Ovary (tissue), 10 donors: ENCODE measurements at places on chromosomes 1 and 21. TPM values are rescaled to one million over a fixed set of nuclear protein-coding genes. Genes with fewer than 3 reads are reported as not detected.

- DNase-seq, result no peak
- no peak overlapping the region for H3K4me3 ChIP-seq
- no peaks in the 10 kb centered on the region for H3K27me3 ChIP-seq
Observed at GRCh38 chr21:42150474-42151085, 68.4 kb upstream of the ABCG1 start.

The TRMT1L gene
- total RNA-seq, result 20.2 TPM

The AP4B1 gene
- 23.3 TPM for total RNA-seq

- H3K27ac ChIP-seq, result no peak overlapping the region
- H3K4me1 ChIP-seq, result peaks cover 8% of the 10 kb centered on the region
- H3K27me3 ChIP-seq, result no peaks in the 10 kb centered on the region
- H3K4me3 ChIP-seq, result no peak overlapping the region
- H3K36me3 ChIP-seq, result no peaks in the 10 kb centered on the region
Observed at GRCh38 chr1:208208132-208208487, 36.1 kb downstream of the PLXNA2 start.

DNA sequence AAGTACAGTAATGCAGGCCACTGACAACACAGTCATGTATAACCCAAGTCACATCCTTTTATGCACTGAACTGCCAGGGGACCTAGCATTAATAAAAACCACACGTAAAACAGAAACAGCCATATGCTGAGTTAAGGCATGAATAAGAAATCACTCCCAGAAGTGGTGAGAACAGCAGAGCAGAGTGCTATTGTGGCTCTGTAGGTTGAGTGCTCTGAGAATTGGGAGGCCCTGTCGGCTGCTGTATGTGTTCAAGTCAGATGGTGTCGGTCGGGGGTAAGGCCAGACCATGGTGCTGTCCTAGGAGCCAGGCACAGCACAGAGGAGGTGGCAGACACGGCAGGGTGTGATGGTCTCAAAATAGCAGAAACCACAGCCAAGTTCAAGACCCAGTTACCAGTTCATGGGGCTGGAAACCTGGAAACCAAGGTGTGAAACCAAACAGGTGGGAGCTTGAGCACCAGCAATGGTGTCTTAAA is 126.6 kb upstream of the COA6 start:
- no peaks in the 10 kb centered on the region for H3K27me3 ChIP-seq
- DNase-seq, result no peak
- H3K4me1 ChIP-seq, result no peaks in the 10 kb centered on the region

The KRTAP6-3 gene
- not detected for total RNA-seq

DNA sequence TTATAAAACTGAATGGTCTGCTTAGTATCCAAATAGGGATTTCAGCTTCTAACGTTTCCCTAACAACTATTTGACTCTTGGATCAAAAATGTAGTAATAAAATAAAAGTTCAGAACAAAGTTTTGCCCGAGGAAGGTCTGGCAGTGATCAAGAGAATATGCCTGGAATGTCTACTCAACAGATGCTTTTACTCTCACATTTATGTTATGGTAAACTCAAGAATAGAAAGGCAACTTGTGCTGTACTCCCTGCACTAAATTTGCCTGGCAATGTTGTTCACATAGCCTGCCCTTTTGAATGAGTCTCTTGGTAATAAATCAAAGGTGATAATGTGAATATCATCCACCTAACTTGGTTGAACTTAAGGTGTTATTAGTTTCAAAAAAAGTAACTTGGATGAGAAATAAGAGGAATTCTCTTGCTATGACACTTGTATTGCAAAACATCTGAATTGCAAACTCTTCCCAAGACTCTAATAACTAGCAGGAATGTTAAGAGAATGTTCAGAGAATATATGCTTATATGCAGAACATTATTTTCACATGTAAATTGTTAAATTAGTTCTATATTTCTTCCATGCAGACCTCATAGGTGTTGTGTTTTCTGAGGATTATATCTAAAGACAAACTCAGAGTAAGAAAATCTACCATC is 215.8 kb downstream of the COL24A1 start:
- no peaks in the 10 kb centered on the region for H3K36me3 ChIP-seq
- no peak for DNase-seq
- no peak overlapping the region for H3K4me3 ChIP-seq
- H3K27ac ChIP-seq, result no peak overlapping the region
- H3K27me3 ChIP-seq, result no peaks in the 10 kb centered on the region
- no peaks in the 10 kb centered on the region for H3K4me1 ChIP-seq
